ENCODE measurements at places on chromosomes 2 and 18. TPM values are rescaled to one million over a fixed set of nuclear protein-coding genes. Genes with fewer than 3 reads are reported as not detected.

DNA sequence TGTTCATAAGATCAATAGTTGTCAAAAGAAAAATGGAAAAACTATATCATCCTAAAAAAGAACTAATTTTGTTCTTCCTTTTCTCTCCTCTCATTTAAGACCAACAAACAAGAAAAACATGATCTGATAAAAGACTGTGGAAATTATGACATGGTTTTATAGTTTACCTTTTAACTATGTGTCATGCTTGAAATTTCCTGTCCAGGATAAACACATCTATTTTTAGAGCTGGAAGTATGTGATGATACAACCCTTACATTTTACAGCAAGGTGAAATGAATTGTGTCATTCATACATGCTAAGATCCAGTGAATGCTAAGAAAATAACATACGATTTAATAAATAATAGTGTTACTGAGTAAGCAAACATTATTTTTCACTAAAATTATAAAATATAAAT, 89.9 kb downstream of the GULP1 start:
- H3K36me3 ChIP-seq = no peaks in the 10 kb centered on the region
- no peak overlapping the region for H3K4me3 ChIP-seq
- no peaks in the 10 kb centered on the region for H3K27me3 ChIP-seq
- no peak overlapping the region for H3K27ac ChIP-seq
- H3K4me1 ChIP-seq = peaks cover 13% of the 10 kb centered on the region
- DNase-seq = no peak

DNA sequence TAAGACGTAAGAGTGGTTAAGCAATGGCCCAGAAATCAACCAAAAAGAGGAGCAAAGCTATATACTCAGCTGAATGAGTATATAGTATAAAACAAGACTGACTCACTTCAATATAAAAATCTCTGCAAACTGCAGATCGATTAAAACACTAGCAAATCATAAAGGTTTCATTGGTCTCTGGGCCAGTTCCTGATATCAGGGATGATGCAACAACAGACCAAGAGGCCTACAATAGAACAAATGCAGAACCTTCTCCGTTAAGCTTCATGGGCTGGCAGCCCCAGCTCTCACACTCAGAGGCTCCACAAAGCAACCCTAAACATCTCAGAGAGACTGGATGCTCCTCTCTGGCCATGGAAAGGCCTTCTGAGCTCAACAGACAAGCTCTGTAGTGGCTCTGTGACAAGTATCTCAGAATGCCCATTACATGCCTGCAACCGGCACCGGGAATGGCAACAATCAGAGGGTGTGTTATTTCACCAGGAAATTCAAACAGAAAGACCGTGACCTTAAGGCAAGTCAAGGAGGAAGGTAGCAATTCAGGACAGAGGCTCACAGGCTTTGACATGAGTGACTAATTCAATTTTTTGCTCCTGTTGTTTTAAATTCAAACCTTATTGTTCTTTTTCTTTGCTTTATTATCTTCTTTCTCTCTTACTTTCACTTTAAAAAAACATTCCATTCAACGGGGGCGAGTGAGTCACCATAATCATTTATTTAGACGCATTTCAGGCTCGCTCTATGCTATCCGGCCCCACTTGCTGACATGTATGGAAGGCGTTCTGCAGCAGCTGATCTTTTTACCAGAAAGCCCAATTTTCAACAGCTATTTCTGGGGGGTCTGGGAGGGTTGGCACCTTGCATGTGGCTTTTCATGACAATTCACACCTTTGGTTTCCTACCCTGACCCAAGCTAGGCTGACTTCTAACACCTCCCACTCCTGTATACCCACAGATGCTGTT, 15.1 kb downstream of the CYRIA start:
- DNase-seq = no peak
- no peaks in the 10 kb centered on the region for H3K27me3 ChIP-seq
- no peak overlapping the region for H3K4me3 ChIP-seq
- H3K36me3 ChIP-seq = no peaks in the 10 kb centered on the region
- H3K4me1 ChIP-seq = peaks cover 39% of the 10 kb centered on the region
- H3K27ac ChIP-seq = peak overlapping the region; percentile 76

The FTCDNL1 gene
- 1.8 TPM for total RNA-seq

The C2orf72 gene
- total RNA-seq = 52.7 TPM

The LIMS3 gene
- total RNA-seq = not detected

DNA sequence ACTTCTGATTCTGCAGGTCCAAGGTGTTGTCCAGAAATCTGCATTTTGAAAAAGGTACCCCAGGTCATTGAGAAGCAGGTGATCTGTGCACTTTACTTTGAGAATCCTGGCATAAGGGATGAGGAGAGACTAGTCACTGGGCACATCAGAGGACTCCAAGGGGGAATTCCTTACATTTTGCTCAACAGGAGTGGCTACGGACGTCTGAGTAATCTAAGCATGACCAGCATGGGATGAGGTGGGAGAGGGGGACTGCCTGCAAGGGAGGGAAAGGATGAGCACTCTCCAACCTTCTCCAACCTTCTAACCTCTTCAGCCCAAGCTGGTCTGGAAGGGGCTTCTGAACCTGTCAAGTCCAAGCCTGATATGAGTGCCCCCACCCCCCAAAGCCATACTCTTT, 55.5 kb downstream of the MARCHF4 start:
- H3K27me3 ChIP-seq = peaks cover 18% of the 10 kb centered on the region
- no peak overlapping the region for H3K27ac ChIP-seq
- no peak for DNase-seq
- H3K4me1 ChIP-seq = no peaks in the 10 kb centered on the region
- H3K36me3 ChIP-seq = no peaks in the 10 kb centered on the region
- no peak overlapping the region for H3K4me3 ChIP-seq

GRCh38 chr2:191522478-191523120, 155.3 kb upstream of the NABP1 start:
- no peaks in the 10 kb centered on the region for H3K4me1 ChIP-seq
- no peak overlapping the region for H3K27ac ChIP-seq
- H3K4me3 ChIP-seq = no peak overlapping the region
- no peaks in the 10 kb centered on the region for H3K27me3 ChIP-seq
- DNase-seq = no peak

DNA sequence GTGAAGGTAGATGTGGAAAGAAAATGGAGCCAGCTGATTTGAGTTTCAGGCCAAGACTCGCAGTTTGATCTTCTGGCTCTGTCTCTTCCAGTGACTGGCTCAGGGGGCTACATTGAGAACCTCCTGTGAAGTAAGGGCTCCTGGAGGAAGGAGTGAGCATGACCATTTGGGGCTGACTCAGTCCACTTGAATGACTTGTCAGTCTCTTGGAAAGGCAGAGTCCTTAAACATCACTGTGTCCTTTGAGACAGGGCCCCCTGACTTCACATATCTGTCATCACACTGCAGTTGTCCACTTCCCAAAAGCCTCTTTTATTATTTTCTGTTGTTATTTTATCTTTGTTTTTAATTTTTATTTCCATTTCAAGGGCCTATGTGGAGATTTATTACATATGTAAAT, 204.6 kb upstream of the APCDD1 start:
- H3K36me3 ChIP-seq = no peaks in the 10 kb centered on the region
- no peak overlapping the region for H3K4me3 ChIP-seq
- no peak for DNase-seq

- DNase-seq = no peak
- H3K27me3 ChIP-seq = no peaks in the 10 kb centered on the region
- no peaks in the 10 kb centered on the region for H3K36me3 ChIP-seq
- H3K27ac ChIP-seq = peak overlapping the region; percentile 62
These were observed 141.9 kb downstream of the PXDN start for GRCh38 chr2:1602278-1603010.

DNA sequence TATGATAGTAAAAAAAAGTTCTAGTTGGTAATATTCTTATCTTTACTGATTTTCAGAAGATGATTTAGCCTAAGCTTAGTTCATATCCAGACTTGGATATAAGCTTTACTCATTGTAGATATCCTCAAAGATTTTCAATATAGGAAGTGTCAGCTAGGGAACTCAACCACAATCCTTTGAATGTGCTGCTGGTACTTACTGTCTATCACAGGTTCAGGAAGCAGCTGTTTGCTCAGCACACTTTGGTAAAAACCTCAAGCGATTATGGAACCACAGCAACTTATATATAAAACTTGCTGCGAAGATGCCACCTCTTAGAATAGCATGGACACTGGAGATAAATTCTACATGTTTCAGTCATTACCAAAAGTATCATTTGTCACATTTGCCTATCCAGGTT, 60.1 kb upstream of the TNFRSF11A start:
- no peak overlapping the region for H3K27ac ChIP-seq
- no peaks in the 10 kb centered on the region for H3K4me1 ChIP-seq
- no peaks in the 10 kb centered on the region for H3K27me3 ChIP-seq

The DNER gene
- 3.0 TPM for total RNA-seq

GRCh38 chr2:177271981-177272666, 7.6 kb upstream of the NFE2L2 start:
- H3K4me1 ChIP-seq = peaks cover 21% of the 10 kb centered on the region
- no peak for DNase-seq
- no peak overlapping the region for H3K4me3 ChIP-seq
- H3K27me3 ChIP-seq = no peaks in the 10 kb centered on the region
- no peak overlapping the region for H3K27ac ChIP-seq

DNA sequence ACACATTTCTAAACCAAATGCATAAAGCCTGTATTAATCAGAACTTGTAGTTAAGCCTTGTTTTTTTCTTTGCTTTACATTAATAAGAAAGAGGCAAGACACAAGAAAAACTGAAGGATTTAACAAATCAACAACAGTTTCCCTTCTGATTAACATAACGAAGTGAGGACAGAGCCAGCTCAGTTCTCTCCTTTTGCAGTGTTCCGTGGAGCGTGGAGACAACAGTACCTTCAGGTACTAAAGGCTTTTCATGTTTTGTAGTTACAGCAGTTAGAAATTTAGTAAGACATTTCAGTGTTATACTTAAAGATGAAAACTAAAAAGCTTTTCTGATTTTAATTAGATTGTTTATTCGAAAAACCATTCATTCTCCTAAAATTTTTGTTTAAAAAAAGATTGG, 115.2 kb downstream of the FMNL2 start:
- no peaks in the 10 kb centered on the region for H3K27me3 ChIP-seq
- H3K4me3 ChIP-seq = no peak overlapping the region
- peaks cover 6% of the 10 kb centered on the region for H3K4me1 ChIP-seq
- DNase-seq = no peak
- H3K27ac ChIP-seq = no peak overlapping the region
- no peaks in the 10 kb centered on the region for H3K36me3 ChIP-seq

- no peak overlapping the region for H3K4me3 ChIP-seq
- H3K36me3 ChIP-seq = no peaks in the 10 kb centered on the region
- no peak for DNase-seq
- no peak overlapping the region for H3K27ac ChIP-seq
These were observed 618.8 kb downstream of the SOCS6 start for GRCh38 chr18:70907673-70908072.

GRCh38 chr2:119015845-119016244, 73.9 kb downstream of the MARCO start:
- peaks cover 3% of the 10 kb centered on the region for H3K4me1 ChIP-seq
- H3K36me3 ChIP-seq = no peaks in the 10 kb centered on the region
- no peak for DNase-seq
- H3K27ac ChIP-seq = no peak overlapping the region
- H3K27me3 ChIP-seq = peaks cover 42% of the 10 kb centered on the region
- no peak overlapping the region for H3K4me3 ChIP-seq

DNA sequence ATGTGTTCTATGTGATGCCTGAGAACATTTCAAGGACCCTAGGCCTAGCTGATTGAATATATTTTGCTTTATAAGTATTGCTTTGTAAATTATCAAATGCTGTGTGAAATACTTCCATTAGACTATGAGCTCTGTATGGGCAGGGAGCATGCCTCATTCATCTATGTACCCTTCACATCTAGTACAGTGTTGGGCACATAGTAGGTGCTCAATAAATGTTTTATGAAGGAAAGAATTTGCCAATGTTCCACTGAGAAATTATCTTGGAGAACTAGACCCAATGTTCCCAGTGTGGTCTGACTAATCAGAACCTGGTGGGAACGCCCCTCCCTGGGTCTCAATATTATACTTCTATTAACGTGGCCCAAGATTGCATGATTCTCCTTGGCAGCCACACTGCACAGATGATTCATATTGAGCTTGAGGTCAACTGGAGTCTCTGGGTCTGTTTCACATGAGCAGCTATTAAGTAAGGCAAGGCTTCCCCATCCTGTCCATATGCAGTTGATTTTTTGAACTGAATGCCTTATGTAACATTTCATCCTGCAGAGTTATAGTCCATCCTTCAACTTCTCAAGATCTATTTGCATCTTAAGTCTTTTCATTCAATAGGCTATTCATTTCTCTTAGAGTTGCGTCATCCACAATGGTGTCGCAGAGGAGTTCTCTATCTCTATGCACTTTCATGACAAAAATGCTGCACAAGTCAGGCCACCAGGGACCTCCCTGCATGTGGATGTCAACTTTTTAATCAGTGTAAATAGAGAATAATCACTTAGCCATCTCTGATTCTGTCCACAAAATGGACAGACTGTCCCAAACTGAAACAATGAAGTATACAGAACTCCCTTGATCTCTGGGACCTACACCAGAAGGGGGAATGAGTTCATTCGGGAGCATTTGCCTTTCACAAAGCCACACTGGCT, 257.6 kb downstream of the CYP26B1 start:
- no peak overlapping the region for H3K4me3 ChIP-seq
- H3K36me3 ChIP-seq = no peaks in the 10 kb centered on the region
- no peaks in the 10 kb centered on the region for H3K27me3 ChIP-seq

GRCh38 chr2:105893011-105893995, 148.6 kb downstream of the NCK2 start:
- no peak for DNase-seq
- H3K27me3 ChIP-seq = no peaks in the 10 kb centered on the region
- H3K4me3 ChIP-seq = no peak overlapping the region
- H3K27ac ChIP-seq = no peak overlapping the region
- H3K36me3 ChIP-seq = no peaks in the 10 kb centered on the region

The DUSP2 gene
- 1.6 TPM for total RNA-seq

The ZNF385B gene
- total RNA-seq = 1.2 TPM

DNA sequence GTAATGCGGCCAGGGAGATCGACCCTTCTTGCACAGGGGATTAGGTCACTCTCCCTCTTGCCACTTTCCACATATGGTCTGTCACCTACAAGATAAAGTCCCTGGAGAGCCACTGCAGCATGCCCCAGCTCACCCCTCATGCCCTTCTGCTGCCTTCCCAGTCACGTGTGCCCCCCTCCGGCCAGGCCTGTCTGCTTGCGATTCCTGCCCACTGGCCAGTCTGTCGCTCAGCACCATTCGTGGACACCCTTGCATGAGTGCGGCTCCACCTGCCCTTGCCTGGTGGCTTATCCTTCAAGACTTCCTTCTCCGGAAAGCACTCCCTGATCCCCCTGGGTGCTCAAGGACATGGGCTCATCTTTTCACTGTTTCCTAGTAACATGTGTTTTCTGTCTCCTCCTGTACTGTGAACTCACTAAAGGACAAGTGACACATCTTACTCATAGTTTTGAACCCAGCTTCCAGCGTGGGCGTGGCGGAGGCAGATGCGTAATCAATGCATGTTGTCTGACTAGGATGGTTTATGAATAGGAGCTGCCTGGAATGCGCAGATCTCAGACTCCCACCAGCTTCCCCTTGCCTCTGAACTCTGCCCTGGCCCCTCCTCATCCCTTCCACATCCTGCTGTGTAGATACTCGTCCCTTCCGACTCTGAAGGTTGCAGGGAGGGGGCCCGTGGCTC, 7.8 kb upstream of the NT5DC4 start:
- no peak overlapping the region for H3K27ac ChIP-seq
- H3K36me3 ChIP-seq = no peaks in the 10 kb centered on the region
- no peaks in the 10 kb centered on the region for H3K4me1 ChIP-seq
- no peak for DNase-seq
- H3K4me3 ChIP-seq = no peak overlapping the region
- no peaks in the 10 kb centered on the region for H3K27me3 ChIP-seq

- H3K27ac ChIP-seq = no peak overlapping the region
- H3K4me3 ChIP-seq = no peak overlapping the region
- DNase-seq = no peak
- H3K4me1 ChIP-seq = no peaks in the 10 kb centered on the region
These were observed 107.1 kb downstream of the POLE4 start for GRCh38 chr2:75065402-75066008.

The OST4 gene
- 240 TPM for total RNA-seq
